ENCODE measurements at places on chromosomes 1 and 21. TPM values are rescaled to one million over a fixed set of nuclear protein-coding genes. Genes with fewer than 3 reads are reported as not detected.

- H3K27me3 ChIP-seq, result no peaks in the 10 kb centered on the region
- no peak overlapping the region for H3K27ac ChIP-seq
- no peaks in the 10 kb centered on the region for H3K36me3 ChIP-seq
- no peak overlapping the region for H3K4me3 ChIP-seq
- DNase-seq, result no peak
- H3K4me1 ChIP-seq, result no peaks in the 10 kb centered on the region
Observed at GRCh38 chr1:86069757-86070145, 86.8 kb downstream of the COL24A1 start.

Gene GNAT2
- 0.60 TPM for total RNA-seq

DNA sequence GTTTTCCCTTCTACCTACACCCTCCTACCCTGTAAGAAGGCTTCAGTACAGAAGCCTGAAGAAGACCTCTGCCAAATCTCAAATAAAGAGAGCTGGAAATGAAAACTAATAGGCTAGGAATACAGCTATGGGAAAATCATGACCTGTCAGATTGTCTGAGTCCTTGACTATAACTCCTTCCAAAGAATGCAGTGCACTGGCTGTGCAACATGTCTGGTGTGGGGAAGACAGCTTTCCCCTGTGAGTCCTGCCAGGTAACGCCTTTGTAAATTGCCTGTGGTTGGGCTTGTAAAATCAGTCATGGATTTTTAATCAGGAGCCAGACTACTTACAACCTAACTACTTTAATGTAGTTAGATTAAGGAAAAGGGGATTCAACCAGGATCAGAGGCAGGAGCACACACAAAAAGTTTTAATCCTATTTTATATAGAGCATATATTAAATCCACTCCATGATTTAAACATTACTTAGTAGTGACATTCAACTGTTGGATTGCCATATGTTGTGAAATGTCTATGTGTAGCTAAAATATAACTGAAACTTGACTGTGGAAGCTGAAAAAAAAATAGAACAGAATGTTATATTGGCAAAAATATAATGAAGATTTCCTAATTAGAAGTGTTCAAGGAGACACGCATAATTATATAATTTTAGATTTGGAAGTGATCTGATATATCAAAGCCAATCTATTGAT is 1667.8 kb downstream of the KCNT2 start:
- H3K27ac ChIP-seq, result no peak overlapping the region
- H3K27me3 ChIP-seq, result no peaks in the 10 kb centered on the region
- no peak for DNase-seq
- no peaks in the 10 kb centered on the region for H3K36me3 ChIP-seq
- no peak overlapping the region for H3K4me3 ChIP-seq

DNA sequence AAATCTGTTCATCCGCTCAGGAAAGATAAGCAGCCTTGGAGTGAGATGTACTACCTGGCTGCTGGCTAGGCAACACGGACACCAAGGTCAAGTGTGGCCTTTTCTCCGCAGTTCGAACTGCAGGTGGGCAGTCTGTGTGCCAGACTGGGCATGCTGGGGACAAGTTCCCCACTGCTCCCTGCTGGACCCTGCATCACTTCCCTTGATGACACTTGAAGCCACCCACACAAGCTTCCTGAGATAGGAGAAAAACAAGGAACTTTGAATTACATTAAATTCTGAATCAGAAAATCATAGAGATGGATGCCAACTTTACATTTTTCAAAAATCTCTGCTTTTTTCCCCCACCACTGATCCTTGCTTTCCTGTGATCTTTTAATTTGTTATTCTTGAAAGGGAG is 38.3 kb downstream of the BEND5 start:
- no peaks in the 10 kb centered on the region for H3K27me3 ChIP-seq
- H3K4me3 ChIP-seq, result no peak overlapping the region
- no peaks in the 10 kb centered on the region for H3K4me1 ChIP-seq
- no peak for DNase-seq
- H3K36me3 ChIP-seq, result no peaks in the 10 kb centered on the region
- no peak overlapping the region for H3K27ac ChIP-seq

DNA sequence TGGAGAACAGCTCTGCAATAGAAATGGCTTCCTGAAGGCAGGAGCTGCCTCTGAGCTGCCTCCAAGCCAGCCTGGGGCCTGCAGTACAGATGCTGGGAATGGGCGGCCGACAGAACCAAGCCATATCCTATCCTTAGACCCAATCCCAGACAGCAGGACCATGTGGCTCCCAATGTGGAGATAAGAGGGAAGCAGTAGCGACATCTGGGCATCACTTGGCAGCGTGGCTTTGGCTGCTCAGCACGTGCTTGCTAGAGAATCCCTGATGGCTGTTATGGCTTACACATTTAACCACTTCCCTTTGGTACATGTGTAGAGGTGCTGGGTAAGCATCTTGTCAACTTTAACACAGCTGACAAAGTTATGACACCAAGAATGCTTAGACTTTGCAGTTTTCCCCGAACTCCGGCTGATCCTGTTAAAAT is 87.7 kb downstream of the MAN1C1 start:
- no peak overlapping the region for H3K27ac ChIP-seq
- no peaks in the 10 kb centered on the region for H3K36me3 ChIP-seq
- H3K27me3 ChIP-seq, result no peaks in the 10 kb centered on the region
- no peak for DNase-seq
- no peaks in the 10 kb centered on the region for H3K4me1 ChIP-seq

Gene S100A4
- total RNA-seq, result 40.2 TPM

GRCh38 chr1:91020967-91021685 is 709 bp downstream of the ZNF644 start:
- H3K4me3 ChIP-seq, result peak overlapping the region; percentile 83
- DNase-seq, result peak; percentile 86
- H3K4me1 ChIP-seq, result no peaks in the 10 kb centered on the region
- H3K27ac ChIP-seq, result peak overlapping the region; percentile 99

Gene ASCL5
- total RNA-seq, result 1.5 TPM

All from pancreas (tissue), 10 donors.